ENCODE measurements at places on chromosomes 2 and 18. TPM values are rescaled to one million over a fixed set of nuclear protein-coding genes. Genes with fewer than 3 reads are reported as not detected.

GRCh38 chr2:164115806-164116205 is 380.0 kb upstream of the FIGN start:
- DNase-seq = no peak

GRCh38 chr18:32670727-32671126 is 102.1 kb downstream of the KLHL14 start:
- DNase-seq = no peak

DNA sequence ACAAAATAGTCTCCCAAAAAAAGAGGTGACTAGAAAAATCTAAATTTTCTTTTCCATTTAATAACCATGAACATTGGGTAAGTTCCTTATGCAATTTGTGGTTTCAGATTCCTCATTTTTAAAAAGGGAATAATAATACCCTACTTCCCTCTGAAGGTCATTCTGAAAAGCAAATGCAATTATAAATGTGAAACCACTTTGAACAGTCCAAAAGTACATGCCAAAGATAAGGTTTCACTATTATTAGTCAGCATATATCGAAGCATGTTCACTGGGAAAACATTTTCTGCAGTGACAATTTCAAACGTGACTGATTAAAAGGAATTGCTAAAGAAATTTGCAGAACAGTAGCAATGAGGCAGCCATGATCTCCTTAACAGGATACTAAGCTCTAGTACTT is 100.1 kb upstream of the RNF152 start:
- DNase-seq = no peak

MAIP1 gene
- total RNA-seq = 65.5 TPM

DNA sequence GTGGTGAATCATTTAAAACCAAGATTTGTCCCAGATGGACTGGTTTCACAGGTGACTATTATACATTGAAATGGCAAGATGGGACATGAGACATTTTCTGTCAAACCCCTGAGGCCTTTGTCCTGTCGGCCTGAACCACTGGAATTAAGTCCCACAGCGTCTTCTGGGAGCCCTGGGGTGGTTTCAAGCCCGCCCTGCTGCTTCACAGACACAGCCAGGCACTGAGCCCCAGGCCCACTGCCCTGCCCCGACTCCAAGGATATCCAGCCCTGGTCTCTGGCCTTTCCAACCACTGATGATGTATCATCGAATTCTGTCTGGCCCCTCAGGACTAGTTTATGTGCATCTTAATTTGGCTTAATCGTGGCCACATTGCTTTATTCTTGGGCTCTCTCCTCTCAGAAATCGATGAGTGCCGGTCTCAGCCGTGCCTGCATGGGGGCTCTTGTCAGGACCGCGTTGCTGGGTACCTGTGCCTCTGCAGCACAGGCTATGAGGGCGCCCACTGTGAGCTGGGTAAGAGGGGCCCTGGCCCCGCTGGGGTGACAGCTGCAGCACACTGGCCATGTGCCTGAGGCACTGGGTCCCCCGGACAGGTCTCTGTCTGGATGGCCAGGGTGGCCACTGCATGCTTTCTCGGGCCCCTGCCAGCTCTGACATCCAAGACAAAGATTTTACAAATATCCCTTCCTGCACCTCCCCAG is 39.5 kb downstream of the MTERF4 start:
- peak; percentile 47 for DNase-seq

GRCh38 chr2:111184725-111185310 is 64.1 kb downstream of the BCL2L11 start:
- DNase-seq = no peak

- DNase-seq = no peak
These were observed 79.1 kb downstream of the NCKAP5 start for GRCh38 chr2:133489146-133489545.

GRCh38 chr2:86649119-86649947 is 25.7 kb upstream of the RNF103 start:
- no peak for DNase-seq

DNA sequence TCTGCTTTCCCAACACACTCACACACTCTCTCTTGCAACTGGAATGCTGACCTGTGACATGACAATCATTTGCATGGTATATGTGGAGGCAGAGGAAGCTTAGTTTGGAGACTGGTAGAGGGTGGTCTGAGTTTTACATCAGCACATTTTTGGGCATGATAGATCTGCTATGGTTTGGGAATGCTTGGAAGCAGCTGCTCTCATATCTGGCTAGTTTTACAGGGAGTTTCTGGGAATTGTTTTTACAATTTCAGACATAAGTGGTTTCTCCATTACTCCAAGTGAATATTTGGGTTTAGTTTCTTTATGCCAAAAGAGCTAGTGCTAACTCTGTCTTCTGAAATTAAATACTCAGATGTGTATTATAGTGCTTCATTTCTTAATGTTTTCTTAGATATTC is 977.6 kb downstream of the SUCLG1 start:
- no peak for DNase-seq

DNA sequence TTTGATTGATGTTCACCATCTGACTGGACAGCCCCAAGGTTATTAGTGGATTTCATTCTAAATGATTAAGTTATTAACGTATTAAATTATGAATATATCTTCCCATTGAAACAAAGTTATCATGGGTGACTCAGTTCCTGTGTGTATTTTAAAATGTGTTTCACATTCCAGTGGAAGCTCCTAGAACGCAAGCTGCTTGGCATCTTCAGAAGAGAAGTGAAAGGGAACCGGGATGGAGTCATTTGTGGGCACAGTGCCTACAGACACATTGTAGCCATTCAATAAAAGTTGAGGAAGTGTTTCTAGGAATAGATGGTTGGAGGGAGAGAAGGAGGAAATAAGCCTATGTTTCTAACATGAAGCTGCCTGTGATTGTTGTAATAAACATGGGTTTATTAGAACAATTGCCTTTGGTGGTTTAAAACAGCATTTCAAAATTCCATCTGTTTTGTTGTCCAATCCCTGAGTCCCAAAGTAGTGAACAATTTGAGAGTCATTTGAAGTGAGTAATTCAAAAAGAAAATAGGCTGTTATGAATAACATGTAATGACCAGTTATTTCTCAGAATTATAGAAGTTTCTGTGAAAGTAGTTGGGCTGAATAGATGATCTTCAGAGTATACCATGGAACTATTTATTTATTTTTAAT is 143.5 kb downstream of the PKP4 start:
- DNase-seq = no peak

DNA sequence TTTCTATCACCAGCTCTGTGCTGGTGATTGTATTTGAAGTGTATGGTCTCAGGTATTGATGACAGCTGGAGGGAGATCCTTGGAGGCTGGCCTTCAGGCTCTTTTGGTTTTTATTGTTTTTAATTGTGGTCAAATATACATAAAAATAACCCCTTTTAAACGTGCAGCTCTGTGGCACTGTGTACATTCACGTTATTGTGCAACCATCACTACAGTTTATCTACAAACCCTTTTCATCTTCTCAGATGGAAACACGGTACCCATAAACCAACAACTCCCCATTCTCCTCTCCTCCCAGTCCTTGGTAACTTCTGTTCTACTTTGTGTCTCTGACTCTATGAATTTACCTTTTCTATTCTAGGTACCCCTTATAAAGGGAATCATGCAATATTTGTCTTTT is 79.3 kb upstream of the ATP8B1 start:
- DNase-seq = no peak

GRCh38 chr2:53867773-53868172 is 8.0 kb upstream of the GPR75 start:
- no peak for DNase-seq

GREB1 gene
- total RNA-seq = 16.9 TPM

ABCG5 gene
- total RNA-seq = not detected

LRP2 gene
- total RNA-seq = 1.3 TPM

SLC30A3 gene
- 0.89 TPM for total RNA-seq

DNA sequence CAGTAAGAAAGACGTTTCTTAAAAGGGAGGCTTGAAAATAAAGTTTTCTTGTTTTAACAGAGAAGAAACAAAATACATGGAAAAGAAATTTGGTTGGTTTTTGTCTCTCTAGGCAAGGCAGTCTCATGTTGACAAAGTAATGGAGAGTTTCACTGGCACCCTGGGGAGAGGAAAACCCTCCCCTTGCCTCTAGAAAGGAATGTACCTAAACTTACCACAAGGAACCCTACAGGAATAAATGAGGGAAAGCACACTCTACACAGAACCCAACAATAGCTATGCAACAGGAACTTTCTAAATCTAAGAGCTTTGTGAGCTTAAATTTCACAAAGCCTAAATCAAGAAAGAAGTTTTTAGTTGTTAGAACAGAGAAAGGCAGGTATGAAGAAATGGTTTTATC is 37.0 kb downstream of the FIGN start:
- peak; percentile 7 for DNase-seq

DNA sequence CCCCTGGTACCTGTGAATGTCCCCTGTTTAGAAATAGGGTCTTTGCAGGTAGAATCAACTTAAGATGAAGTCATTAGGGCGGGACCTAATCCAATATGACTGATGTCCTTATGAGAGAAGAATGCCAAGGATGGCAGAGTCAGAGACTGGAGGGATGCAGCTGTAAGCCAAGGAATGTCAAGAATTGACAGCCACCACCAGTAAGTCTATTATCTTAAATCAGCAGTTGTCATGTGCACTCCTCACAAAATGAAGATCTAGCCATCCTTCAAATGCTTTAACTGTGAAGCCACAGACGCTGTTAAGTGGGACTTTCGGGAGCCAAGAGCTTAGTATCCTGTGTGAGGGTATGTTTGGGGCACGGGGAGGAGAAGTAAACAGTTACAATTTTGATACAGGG is 83.2 kb downstream of the ITGA4 start:
- no peak for DNase-seq

DNA sequence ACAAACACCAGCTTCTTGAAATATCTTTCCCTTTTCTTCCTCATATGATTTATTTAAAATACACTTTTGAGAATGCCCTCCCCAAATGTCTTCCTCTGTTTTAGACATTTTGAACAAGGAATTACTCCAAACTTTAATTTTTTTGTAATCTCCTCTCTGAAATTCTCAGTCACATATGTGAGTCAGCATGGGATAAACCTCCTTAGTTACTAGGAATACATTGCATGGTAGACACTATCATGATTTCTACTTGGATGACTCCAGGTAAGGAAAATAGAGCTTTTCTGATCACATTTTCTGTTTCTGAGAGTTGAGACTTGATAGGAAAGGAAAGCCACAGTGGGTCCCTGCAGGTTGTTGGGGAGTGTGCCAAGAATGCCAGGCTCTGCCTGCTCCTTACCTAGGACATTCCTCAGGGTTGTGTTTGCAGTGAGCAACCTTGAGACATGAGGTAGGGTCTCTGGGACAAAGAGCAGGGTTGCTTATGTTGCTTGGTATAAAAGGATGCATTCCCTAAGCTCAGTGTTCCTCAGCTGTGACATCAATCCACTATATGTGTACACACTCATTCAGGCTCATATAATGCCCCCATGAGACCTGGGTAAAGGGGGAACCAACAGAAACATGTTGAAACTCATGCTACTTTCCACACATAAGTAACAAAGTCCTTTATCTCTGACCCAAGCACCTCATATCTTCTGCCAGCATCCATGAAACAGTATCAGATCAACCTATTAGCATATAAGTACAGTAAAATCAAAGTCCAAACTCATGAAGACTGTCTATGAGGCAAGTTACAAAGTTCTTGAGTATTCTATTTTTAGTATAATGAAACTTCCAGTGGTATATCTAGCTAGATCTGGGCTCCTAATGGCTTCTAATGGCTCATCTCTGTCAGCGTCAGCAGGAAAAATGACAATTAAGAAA is 112.8 kb upstream of the SCN1A start:
- DNase-seq = no peak

- no peak for DNase-seq
These were observed 83.6 kb upstream of the BCL2L11 start for GRCh38 chr2:111037128-111037527.

DNA sequence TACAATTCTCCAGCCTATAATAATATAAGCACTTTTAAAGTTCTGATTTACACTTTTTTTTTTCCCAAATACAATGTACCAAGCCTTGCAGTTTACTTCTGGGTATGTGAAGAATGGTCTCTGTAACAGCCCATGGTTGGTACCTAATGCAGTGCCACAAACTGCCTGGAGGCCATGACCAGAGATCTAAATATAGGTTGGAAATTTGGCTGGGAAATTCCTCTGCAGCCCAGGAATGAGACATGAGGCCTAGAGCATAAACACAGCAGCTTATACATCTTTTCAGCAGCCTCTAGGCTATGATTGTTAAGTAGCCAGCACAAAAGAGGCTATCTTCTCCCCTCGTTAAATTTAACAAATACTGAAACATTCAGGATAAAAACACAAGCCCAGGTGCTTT is 432.0 kb upstream of the FAM98A start:
- no peak for DNase-seq

- no peak for DNase-seq
These were observed 721.8 kb downstream of the ERBB4 start for GRCh38 chr2:211816754-211817153.

Data from H7 (cell line).